ENCODE measurements at places on chromosomes 4 and X. TPM values are rescaled to one million over a fixed set of nuclear protein-coding genes. Genes with fewer than 3 reads are reported as not detected.

Gene GPR173
- total RNA-seq = 4.2 TPM

Gene SRPK3
- total RNA-seq = under 0.01 TPM

Gene CTAG1A
- total RNA-seq = not detected

Gene CETN2
- total RNA-seq = 19.0 TPM

Gene CNOT6L
- 8.0 TPM for total RNA-seq

Gene EIF1AX
- 13.3 TPM for total RNA-seq

Gene DGKQ
- total RNA-seq = 14.3 TPM

Gene PLAC1
- not detected for total RNA-seq

Gene MAN2B2
- total RNA-seq = 12.0 TPM

Gene FANCB
- total RNA-seq = 1.6 TPM

Gene SFRP2
- total RNA-seq = not detected

Gene GAGE12E
- total RNA-seq = not detected

Gene CXCL3
- 0.68 TPM for total RNA-seq

All from smooth muscle cell of the coronary artery (primary cell).